ENCODE measurements at places on chromosomes 4 and X.

DNA sequence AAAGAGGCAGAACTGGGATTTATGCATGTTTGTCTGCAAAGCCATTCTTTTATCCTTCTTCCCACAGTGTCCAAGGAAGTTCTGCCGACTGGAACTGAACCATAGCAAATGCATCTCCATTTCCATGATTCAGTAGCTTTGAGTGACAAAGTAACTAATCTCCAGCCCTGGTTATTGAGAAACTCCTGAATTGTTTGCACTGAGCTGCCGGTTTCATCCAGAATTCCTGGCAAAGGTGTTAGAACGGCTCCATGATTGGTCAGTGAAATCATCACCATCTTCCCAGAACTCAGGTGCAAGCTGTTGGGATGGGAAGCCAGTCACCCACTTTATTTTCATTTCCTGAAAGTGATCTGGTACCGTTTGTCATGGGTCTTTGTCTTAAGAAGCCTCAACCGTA, 47.0 kb upstream of the SLC34A2 start:
- no peak for DNase-seq

GRCh38 chr4:110486256-110486655, 10.3 kb downstream of the ENPEP start:
- peak; percentile 53 for DNase-seq

- no peak for DNase-seq
These were observed 1958.6 kb downstream of the C4orf33 start for GRCh38 chr4:131054489-131055019.

- DNase-seq, result no peak
These were observed 341.4 kb upstream of the NOCT start for GRCh38 chr4:138674209-138674608.

DNA sequence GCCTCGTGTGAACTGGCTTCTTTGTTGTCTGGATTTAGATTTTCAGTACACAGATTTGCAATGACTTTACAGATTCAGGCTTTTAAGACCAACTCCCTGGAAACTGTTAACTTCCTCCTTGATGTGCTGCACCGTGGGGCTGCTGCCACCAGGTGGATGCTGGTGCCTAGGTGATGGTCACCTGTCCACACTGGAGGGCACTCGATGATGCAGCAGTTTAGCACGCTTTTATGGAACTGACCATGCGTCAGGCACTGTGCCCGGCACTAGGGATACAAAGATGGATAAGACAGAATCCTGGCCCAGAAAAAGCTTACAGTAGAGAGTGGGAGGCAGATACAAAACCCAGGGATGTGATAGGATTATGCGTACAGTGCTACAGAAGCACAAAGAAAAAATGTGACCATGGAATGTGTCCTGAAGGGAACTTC, 180.7 kb downstream of the CEP135 start:
- DNase-seq, result peak; percentile 64

Measured in large intestine (tissue), 12 donors.